Uterus (tissue), 4 donors: ENCODE measurements at places on chromosomes 6 and 20.

- DNase-seq = peak; percentile 42
Observed at GRCh38 chr6:56292505-56293181, 45.3 kb upstream of the COL21A1 start.

DNA sequence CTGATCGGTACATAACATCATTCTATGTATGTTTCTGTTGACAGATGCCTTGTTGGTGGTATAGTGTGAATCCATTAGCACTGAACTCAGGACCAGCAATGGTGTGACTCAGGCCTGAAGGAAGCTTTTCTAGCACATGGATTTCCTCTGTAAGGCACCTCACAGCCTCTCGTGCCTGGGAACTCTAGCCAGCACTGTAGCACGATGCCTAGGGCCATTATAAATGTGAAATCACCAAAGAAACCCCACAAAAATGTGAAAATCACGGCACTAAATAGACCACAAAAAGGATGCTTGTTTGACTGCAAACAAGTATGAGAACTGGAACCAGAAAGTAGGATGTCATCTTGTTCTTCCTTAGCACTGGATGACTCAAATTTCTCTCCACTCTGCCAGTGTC is 63.7 kb upstream of the NKX2-2 start:
- DNase-seq = no peak

- no peak for DNase-seq
Observed at GRCh38 chr20:41166201-41167117, 29.1 kb downstream of the PLCG1 start.

GRCh38 chr6:137171824-137172733 is 1.4 kb downstream of the IL22RA2 start:
- no peak for DNase-seq

DNA sequence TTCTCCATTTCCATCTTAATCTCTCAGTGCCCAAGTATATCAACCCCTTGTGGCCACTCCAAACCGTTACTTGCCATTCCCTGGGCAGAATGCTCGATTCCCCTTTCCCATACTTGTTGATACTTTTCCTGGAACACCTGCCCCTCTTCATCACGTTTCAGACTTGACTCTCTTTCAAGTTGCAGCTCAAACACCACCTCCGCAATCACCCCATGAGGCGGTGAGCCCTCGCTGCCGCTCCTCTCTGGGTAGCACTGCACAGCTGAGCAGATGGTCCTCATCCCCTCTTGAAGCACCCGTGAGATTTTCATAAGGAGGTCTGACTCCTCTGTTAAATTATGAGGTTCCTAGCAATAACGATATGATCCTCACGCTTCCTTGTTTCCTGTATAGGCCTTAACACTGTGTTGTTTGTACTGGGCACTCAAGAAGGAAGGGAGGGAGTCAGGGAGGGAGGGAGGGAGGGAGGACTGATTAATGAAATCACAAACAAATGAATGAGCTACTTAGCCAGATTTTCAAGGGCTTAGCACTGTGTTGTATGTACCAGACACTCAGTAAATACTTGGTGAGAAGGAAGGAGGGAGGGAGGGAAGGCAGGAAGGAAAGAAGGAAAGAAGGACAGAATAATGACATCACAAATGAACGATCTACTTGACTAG is 8.0 kb upstream of the UQCC2 start:
- no peak for DNase-seq

DNA sequence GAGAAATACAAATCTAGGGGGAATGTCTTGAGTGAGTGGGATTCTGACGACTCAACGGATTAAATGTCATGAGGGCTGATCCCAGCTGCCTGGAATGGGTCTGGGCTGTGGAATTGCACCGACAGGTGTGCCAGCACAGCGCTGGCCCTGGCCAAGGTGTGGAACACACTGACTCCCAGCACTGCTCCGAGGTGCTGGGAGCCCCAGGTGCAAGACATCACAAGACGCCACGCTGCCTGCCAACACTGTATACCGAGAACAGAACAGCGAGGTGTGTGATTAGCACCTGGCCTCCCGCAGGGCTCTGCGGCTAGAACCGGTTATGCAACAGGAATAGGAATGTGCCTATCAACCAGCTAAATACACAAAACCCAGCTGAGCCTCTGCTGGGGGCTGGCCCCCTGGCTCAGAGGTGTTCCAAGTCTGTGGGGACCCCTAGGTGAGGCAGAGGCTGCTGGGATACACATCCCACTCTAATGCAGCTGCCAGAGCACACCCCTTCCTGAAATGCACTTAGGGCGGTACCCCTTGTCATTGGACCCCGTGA is 24.8 kb upstream of the APMAP start:
- DNase-seq = no peak

DNA sequence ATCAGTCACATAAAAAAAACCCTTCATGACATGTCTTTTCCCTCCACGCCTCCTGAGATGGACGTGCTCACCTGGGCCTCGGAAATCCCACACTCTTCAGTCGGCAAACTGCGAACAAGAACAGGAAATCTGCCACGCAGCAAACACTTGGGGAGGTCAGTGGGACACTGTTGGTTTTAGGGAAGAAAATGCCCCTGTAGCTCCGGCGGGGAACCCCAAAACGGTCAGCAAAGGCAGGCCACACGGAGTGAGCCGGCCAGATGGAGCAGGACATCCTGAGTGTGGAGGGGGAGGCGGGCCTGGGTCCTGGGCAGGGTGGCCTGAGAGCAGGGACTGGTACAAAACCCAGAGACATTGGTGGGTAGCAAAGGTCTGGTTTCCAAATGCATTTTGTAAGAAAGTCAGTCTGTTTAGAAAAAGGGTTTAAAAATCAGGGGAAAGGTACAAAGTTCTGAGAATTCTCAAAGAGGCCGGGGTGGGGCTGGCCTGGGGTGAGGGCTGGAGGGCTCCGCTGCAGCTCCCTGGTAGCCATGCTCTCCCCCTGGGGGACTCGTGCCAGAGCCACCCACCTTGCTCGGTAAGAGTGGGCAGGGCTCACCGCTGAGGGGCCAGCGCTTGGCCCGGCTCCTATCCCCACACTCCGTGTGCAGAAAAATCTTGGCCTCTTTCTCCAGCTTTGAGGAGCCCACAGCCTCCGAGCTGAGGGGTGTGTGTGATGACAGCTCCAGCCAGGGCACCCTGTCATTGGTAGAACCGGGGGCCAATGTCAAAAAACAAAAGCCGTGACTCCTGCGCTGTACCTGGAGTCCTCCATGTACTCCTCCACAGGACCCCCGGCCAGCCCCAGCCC is 5.2 kb downstream of the SLC2A4RG start:
- no peak for DNase-seq

- no peak for DNase-seq
Observed at GRCh38 chr6:83429857-83430610, 817 bp downstream of the ME1 start.

DNA sequence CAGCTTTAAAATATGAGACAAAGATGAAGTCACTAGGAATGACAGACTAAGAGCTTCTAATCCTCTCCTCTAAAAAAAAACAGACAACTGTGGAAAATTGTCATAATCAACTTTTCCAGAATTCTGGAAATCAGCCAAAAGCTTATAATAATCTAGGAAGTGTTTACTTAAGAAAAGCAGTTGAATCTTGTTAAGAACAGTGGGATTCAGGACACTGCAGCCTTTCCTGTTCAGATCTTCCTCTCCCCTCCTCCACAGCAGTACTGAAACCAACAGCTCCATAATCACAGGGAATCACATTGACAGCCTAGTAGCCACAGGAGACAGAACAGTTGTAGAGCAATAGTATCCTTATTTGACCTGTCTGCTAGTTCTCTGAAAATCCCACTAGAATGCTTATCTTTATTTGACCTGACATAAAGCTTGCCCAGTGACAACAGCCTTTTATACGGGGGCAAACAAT is 41.6 kb downstream of the IBTK start:
- no peak for DNase-seq

- peak; percentile 23 for DNase-seq
Observed at GRCh38 chr20:44388466-44389023, 33.0 kb downstream of the HNF4A start.

DNA sequence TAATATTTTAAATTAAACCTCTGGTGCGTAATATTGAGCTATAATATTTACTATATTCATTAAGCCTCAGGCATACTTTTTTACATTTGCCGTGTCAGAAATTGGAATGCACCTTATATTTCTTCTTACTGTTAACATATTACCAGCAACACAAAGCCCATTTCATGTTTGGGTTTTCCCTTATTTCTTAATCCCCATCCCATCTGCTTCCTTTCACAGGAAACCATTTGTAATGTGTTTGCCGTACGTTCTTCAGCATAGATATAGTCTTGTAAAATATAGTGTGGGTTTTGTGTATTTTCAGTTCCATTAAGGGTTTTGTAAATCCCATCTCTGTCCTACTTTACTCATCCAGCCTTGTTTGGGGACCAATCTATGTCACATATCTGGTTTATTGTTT is 6.5 kb downstream of the EYS start:
- DNase-seq = no peak

DNA sequence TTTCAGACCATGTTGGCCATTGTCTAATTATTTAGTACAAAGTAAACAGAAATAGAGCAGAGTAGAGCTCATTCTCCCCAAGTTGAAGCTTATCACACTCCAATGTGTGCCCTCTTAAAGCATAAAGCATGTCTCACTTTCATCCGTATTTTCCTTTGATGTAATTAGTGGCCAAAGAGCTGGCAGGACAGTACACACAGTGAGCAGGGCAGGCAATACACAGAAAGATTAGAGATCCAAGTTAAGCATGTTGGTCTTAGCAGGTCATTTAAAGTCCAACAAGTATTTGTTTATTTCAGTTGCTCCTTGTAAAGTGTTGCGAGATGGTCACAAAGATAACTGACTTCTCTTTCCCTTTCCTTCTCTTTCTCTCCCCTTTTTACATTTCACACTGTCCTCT is 47.2 kb downstream of the RFX6 start:
- no peak for DNase-seq
